ENCODE measurements at places on chromosomes 16 and 17. TPM values are rescaled to one million over a fixed set of nuclear protein-coding genes. Genes with fewer than 3 reads are reported as not detected.

Gene ELMO3
- polyA plus RNA-seq, result 34.0 TPM

Gene CPHXL2
- polyA plus RNA-seq, result 0.06 TPM

Gene HOXB3
- 30.8 TPM for polyA plus RNA-seq

Gene SULT1A2
- polyA plus RNA-seq, result 5.7 TPM

Gene CLEC19A
- not detected for polyA plus RNA-seq

Gene KIF18B
- 7.7 TPM for polyA plus RNA-seq

Gene CX3CL1
- polyA plus RNA-seq, result 30.6 TPM

Gene MSLN
- polyA plus RNA-seq, result 62.0 TPM

Gene TAOK1
- 22.2 TPM for polyA plus RNA-seq

Gene RNF135
- 12.4 TPM for polyA plus RNA-seq

Gene VAC14
- polyA plus RNA-seq, result 40.3 TPM

Gene KSR1
- polyA plus RNA-seq, result 65.0 TPM

Gene SLX1A
- polyA plus RNA-seq, result 74.9 TPM

Gene CCL11
- polyA plus RNA-seq, result 0.64 TPM

Gene TBC1D3D
- polyA plus RNA-seq, result not detected

Gene GSDMA
- 0.24 TPM for polyA plus RNA-seq

Gene KRT31
- polyA plus RNA-seq, result not detected

Gene TVP23A
- 3.5 TPM for polyA plus RNA-seq

Gene TPSAB1
- polyA plus RNA-seq, result 0.30 TPM

Gene MYH11
- polyA plus RNA-seq, result 401 TPM

Gene CCL2
- 34.5 TPM for polyA plus RNA-seq

All from large intestine (tissue), 12 donors.